IMR-90 (cell line): ENCODE measurements at places on chromosomes 7 and 10. TPM values are rescaled to one million over a fixed set of nuclear protein-coding genes. Genes with fewer than 3 reads are reported as not detected.

DNA sequence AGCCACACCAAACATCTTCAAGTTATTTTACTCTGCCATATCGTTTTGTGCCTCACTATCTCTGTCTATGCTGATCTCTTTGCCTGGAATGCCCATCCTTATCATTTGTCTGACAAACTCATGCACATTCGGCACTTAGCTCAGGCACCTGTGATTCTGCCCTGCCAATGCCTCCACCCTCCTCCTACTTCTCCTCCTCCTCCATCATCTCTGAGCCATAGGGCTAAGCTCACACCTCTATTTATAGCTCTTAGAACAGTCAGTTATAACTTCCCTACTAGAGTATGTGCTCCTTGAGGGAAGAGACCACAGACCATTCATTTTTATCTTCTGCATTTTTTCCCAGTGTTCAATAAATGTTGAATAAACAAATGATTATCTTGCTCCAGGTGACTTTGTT, 51.2 kb upstream of the CDK13 start:
- no peak for DNase-seq

Gene INA
- total RNA-seq: 4.5 and 6.4 TPM in 2 replicates

GRCh38 chr7:15313361-15313760, 248.5 kb downstream of the AGMO start:
- peak; percentile 1 for DNase-seq

Gene GARS1
- 105 and 209 TPM in 2 replicates for total RNA-seq

DNA sequence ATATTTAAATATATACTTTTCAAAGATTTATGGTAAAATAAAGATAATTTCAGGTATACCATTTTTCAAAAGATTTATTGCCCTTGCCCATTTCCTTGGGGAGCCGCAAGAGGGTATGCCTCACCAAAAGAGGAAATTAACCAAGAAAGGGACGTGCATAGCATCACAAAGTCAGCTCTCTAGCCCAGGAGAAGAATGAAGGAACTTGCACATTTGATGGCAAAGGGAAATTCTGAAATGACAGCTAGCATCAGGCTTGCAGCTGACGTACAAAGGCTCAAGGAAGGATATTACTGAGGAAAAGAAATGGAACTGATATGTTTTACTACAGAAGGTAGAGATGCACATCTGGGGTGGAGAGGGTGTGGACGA, 93.6 kb upstream of the RSU1 start:
- no peak for DNase-seq

Gene CALD1
- 487 and 532 TPM in 2 replicates for total RNA-seq

DNA sequence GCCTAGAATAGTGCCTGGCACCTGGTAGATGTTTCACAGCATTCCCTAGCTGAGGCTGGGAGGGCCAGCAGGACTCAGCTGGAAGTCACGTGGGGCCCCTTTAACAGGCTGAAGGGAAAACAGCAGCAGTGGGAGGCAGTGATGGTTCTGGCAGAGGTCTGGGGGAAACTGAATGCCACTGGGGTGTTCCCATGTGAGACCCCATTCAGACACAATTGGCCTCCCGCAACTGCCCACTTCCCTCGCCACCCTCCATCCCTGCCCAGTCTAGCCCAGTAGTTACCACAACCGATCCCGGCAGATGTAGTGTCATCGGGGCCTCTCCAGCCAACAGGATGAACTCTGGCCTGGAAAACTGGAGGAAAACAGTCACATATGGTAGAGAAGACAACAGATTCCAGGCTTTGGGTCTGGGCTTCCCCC, 38.3 kb downstream of the FRMPD2 start:
- no peak for DNase-seq

DNA sequence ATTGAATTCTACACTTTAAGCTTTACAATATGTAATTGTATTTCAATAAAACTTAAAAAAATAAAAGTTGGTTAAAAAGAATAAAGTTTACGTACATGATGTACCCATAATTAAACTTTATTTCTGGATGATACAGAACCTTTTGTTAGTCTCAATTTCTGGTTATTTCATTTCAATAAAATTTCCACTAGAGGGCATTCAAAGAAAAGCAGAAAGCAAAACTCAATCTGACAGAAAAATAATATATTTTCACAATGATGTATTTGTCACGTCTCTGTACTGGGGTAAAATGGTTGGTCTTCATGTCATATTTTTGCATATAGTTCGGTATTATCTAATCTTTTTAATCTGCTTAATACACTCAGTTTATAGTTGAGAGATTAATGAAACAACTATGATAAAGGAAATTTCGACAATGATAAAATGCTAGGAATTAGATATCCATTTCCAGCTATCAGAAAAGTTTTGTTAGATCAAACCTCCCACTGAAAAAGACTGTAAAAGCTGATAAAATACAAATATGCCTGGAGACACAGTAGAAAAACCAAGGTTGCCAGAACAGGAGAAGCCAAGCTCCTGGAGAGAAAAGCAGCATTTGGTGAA, 27.4 kb downstream of the ASZ1 start:
- peak; percentile 5 for DNase-seq

Gene DGKI
- total RNA-seq: 15.3 and 15.8 TPM in 2 replicates

Gene MRLN
- not detected in 2 replicates for total RNA-seq

Gene ASB10
- total RNA-seq: not detected in 2 replicates

DNA sequence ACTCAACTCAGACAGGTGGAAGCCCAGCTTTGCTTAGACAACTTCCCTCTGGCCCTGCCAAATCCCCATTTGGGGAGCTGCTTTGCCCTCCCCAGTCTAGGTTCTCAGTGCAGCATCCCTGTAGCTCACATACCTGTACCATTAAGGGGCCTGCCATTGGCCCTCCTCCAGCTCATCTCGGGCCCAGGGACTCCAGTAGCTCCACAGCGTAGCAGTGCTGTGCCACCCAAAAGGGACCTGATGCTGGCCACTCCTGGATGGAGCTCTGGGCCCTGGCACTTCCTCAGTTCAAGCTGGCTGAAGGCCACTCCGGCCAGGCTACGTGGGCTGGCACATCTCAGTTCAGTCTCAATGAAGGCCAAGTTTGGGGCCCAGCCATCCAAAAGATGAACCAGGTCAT, 7.4 kb downstream of the LRIT1 start:
- DNase-seq: no peak

Gene CYP3A7
- total RNA-seq: not detected in 2 replicates

Gene HOXA7
- under 0.01 and 0.18 TPM in 2 replicates for total RNA-seq

- DNase-seq: no peak
These were observed 1.9 kb upstream of the ZNF775 start for GRCh38 chr7:150377196-150377595.

- peak; percentile 58 for DNase-seq
These were observed 91.1 kb downstream of the CH25H start for GRCh38 chr10:89115876-89116627.

GRCh38 chr7:7510794-7511193, 24.9 kb downstream of the COL28A1 start:
- DNase-seq: no peak

DNA sequence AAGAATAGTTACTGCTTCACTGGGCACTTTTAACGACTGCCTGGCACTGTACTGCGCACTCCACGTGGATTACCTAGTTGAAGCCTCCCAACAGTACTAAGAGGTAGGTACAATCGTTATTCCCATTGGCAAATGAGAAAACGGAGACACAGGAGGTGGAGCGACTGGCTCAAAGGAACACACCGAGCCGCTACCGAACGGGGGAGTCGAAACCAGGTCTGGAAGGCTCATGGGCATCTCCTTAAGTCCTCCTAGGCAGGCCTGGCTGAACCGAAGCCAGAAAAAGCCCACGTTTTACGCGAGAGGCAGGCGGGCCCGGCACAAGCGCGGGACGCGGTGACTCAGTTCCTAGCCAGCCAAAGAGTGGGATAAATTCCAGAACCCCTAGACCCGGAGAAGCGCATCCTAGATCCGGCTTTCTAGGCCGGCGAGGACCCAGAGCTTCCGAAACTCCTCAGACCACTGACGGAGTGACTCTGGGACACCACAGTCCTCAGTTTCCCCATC, 472 bp downstream of the PDAP1 start:
- DNase-seq: peak; percentile 86

DNA sequence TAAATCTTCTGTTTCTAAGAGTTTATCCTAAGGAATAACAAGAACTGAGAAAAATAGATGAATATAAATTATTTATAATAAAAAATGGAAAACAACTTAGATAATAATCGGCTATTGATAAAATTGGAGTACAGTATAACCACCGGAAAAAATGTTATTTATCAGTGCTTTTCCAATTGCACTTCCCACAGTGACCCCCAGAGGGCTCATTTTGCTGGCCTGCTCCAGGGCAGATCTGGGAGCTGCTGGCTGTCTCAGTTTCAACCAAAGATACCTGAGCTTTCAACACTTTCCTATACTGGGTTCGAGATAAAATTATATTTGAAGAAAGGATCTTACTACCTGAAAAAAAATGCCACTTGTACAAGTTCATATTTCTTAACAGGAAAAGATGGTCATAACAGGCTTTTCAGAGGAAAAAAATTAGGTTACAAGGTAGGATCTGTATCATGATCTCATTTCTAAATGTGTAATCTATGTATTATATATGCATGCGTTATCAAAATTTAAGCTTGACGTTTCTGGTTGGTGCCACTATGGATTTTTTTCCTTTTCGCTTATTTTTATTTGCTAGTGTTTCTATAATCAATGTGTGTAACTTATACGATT, 165.7 kb downstream of the NPSR1 start:
- peak; percentile 46 for DNase-seq

DNA sequence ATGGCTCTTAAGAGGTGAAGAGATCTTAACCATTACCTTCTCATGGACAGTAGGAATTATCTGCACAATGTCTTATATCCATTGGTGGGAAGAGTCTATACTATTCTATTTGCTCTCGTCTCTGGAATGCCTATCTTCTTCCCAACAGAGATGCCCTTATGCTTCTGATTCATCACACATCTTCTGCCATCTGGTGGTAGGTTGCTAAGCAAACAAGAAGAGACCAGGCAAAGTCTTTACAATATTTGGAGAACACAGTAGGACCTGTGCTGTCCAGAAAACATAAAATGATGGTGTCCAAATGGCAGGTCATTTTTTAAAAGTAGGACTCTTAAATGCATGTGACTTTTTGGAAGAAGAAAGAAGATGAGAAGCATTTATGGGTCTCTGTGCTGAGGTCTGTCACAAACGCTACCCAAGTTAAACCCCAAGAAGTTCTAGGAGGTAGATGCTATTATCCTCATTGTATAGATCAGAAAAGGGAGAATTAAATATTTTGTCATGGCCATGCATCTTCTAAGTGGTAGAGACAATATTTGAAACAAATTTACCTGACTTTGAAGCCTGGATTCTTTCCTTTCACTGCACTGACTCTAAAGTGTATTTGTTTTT, 67.8 kb upstream of the NXPH1 start:
- DNase-seq: no peak

DNA sequence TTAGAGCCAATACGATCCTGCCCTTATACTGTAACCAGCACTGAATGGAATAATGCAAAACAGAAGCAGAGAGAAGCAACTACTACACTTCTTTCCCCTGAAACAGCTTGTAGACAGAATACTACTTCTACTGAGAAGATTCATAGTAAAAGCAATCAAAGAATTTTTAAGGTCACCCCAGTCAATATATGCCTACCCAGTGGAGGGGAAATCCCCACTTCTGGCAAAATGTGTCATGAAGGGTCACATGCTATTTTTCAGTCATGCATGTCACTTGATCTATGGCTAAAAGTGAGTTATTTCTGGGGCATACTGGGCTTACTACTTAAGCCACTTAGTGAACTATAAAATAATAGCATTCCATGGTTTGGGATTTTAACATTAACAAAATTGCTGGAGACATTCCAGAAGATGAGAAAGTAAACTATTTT, 25.6 kb downstream of the IRF5 start:
- DNase-seq: peak; percentile 37

DNA sequence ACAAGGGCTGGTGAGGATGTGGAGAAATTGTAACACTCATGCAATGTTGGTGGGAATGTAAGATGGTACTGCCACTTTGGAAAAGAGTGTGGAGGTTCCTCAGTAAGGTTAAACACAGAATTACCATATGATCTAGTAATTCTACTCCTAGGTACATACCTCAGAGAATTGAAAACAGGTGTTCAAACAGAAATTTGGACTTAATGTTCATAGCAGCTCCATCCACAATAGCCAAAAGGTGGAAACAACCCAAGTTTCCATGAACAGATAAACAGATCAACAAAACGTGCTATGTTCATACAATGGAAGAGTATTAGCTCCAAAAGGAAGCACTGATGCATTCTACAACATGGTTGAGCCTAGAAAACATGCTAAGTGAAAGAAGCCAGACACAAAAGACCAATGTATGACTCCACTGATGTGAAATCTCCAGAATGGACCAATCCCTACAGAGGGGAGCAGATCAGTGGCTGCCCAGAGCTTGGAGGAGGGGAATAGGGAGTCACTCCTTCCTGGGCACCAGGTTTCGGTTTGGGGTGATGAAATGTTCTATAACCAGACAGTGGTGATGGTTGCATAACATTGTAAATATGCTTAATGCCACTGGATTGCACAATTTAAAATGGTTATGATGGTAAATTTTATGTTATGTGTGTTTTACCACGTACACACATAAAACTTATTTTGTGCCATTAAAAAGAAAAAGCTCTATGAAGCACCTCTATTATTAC, 5.7 kb upstream of the WDR86 start:
- peak; percentile 15 for DNase-seq

Gene KAZALD1
- 8.1 and 9.1 TPM in 2 replicates for total RNA-seq

- peak; percentile 33 for DNase-seq
These were observed 97.6 kb downstream of the LYZL1 start for GRCh38 chr10:29386342-29386999.

Gene GCK
- total RNA-seq: 0.18 and 0.28 TPM in 2 replicates

Gene ABCB1
- 0.83 and 0.90 TPM in 2 replicates for total RNA-seq
